Stimulated activated CD4-positive, alpha-beta T cell treated with anti-CD3 and anti-CD28 coated beads, Interleukin-2, amount 100 ng/mL, for 24 hours (primary cell): ENCODE measurements at places on chromosomes 3 and 15.

GRCh38 chr3:183378951-183379350 is 49.5 kb downstream of the MCF2L2 start:
- DNase-seq: no peak

- DNase-seq: no peak
Measured at GRCh38 chr15:77582763-77583162, 49.9 kb downstream of the LINGO1 start.

DNA sequence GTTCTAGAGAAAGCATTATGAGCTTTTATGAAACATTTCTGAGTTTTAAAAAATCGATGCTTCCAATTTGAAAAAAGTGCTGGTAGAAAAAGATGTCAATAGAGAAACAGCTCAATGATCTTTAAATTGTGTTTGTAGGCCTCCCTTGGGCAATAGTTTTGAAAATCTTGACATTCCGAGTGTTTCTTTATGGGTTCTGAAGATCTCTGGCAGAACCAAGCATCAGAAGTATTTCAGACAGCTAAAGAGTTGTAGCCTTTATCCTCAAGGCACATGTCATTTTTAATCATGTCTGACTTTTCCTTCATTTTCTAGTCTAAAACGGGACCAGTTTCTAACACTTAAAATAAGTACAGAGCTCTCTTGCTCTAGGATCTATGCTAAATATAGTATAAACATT is 188.1 kb upstream of the CBLB start:
- no peak for DNase-seq

- no peak for DNase-seq
Measured at GRCh38 chr3:169965562-169966427, 812 bp upstream of the SEC62 start.

- no peak for DNase-seq
Measured at GRCh38 chr15:80549191-80549590, 145.0 kb downstream of the ARNT2 start.

DNA sequence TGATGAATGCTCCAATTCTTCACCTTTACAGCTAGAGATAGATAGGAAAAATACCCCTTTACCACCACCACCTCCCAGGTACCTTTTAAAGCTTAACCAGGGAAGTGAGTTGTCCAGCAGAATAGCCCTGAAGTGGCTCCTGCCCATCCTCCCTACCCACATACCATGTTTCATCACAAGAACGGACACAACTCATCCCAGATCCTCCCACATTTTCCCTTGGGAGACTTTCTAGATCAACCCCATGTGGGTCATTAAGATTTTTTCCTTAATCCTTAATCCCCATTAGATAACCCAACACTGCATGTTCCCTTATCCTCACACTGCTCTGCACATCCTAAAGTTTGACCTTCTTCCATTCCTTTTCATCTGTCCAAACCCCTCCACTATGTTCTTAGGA is 69.3 kb downstream of the CHST2 start:
- no peak for DNase-seq

DNA sequence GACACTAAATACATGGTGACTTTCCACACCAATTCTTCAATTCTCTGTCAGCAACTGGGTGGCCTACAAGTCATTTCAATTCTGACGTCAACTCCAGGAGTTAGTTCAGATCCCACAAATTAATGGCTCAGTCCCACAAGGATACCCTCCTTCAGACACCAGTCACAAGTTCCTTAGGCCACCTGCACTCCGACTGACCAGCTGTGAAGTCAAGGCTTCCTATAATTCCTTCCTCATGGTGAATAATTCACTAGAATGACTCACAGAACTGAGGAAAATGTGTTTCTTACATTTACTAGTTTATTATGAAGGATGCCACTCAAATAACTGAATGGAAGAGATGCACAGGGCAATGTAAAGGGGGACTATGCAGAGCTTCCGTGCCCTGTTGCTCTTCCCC is 6.3 kb upstream of the PIAS1 start:
- DNase-seq: no peak
